ENCODE measurements at places on chromosomes 2 and 18.

DNA sequence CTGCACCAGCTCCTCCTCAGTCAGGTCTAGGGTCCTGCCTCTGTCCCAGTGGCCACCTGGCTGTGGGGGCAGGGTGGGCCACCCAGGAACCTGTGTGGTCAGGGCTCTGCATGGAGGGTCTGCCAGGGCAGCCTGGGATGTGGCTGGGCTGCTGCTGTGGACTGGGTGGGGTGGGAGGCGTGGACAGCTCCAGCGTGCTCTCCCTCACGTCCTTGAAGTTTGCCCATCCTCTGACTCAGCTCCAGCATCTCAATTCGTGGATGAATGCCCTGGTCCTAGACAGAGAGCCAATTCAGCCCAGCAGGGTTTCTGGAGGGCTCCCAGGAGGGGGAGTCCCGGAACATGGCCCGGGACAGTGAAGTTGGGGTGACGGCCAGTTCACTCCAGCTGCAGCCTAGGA lies 64.3 kb upstream of the EPAS1 start:
- H3K27ac ChIP-seq = no peak overlapping the region
- H3K4me3 ChIP-seq = no peak overlapping the region
- H3K4me1 ChIP-seq = no peaks in the 10 kb centered on the region
- H3K27me3 ChIP-seq = no peaks in the 10 kb centered on the region

- peaks cover 6% of the 10 kb centered on the region for H3K4me1 ChIP-seq
- no peaks in the 10 kb centered on the region for H3K27me3 ChIP-seq
- no peaks in the 10 kb centered on the region for H3K36me3 ChIP-seq
- no peak for DNase-seq
- no peak overlapping the region for H3K4me3 ChIP-seq
These were observed 98.0 kb downstream of the STK39 start for GRCh38 chr2:168149150-168149974.

- peaks cover 24% of the 10 kb centered on the region for H3K4me1 ChIP-seq
- no peak overlapping the region for H3K27ac ChIP-seq
- no peak for DNase-seq
- no peaks in the 10 kb centered on the region for H3K27me3 ChIP-seq
These were observed 17.6 kb downstream of the FMNL2 start for GRCh38 chr2:152352616-152353015.

GRCh38 chr18:13628211-13628610 lies 98.1 kb downstream of the FAM210A start:
- H3K27me3 ChIP-seq = 0 out of 2 replicates have a peak, but pooled peaks cover 14% of the 10 kb centered on the region
- H3K4me3 ChIP-seq = no peak overlapping the region
- DNase-seq = no peak
- H3K36me3 ChIP-seq = no peaks in the 10 kb centered on the region
- H3K4me1 ChIP-seq = no peaks in the 10 kb centered on the region

DNA sequence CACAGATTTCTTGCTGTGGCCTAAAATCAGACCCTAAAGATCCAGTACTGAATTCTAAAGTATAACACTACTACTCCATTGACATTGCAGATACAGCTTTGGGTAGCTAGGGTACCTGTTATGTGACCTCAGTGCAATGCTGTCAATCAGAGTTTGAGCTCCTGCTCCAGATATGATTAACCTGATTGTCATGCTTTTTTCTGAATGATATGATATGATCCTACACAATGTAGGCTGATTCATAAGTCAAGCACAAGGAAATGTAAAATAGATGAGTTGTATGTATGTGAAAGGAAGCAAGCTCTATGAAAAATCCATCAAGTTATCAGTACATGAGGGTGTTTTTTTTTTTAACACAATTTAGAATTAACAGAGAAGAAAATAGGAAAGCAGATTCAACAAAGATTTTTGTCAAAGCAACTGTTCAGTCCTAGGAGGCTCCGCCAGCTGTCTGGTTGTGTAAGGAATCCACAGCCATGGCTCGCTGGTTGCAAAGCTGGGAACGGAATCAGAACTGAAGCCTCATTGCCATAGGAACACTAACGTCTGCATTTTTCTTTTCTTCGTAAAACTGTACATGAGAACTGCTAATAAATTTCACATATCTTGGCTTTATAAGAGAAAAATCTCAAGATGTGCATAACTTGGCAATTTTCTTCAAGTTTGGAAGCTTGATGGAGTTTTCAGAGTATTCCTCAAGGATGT lies 52.9 kb downstream of the NR4A2 start:
- no peaks in the 10 kb centered on the region for H3K36me3 ChIP-seq
- no peak for DNase-seq
- no peaks in the 10 kb centered on the region for H3K27me3 ChIP-seq
- H3K27ac ChIP-seq = no peak overlapping the region
- no peak overlapping the region for H3K4me3 ChIP-seq

All from GM23248 (cell line).